ENCODE measurements at places on chromosomes 4 and X.

GRCh38 chrX:55342533-55343501 is 78.1 kb upstream of the PAGE3 start:
- no peak for DNase-seq

GRCh38 chr4:29553846-29554245 is 1166.3 kb upstream of the PCDH7 start:
- peak; percentile 20 for DNase-seq

DNA sequence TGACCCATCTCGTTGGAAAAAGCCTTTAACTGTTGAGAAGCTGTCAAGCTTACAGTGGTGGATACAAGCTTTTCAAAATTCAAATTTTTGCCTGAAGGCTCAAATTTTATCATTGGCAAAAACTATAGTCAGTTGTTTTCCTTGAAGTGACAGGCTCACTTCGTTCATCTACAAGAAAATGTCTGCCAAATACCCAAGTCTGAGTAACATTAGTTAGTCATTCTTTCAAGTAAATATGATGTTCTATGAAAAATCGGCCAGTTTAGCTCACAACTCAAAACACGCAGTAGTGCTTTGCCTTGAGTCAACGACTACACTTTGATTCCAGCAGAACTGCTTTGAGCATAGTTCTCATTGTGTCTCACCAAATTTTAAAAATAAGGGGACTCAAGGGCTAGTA is 170.3 kb upstream of the MAMLD1 start:
- no peak for DNase-seq

- peak; percentile 100 for DNase-seq
These were observed 27.5 kb upstream of the PDGFC start for GRCh38 chr4:156999175-156999517.

GRCh38 chrX:153423652-153424051 is 12.4 kb downstream of the ZFP92 start:
- no peak for DNase-seq
